WERI-Rb-1 (cell line): ENCODE measurements at places on chromosomes 5 and 9.

GRCh38 chr5:66616520-66617225 is 20.5 kb downstream of the MAST4 start:
- no peak for DNase-seq

DNA sequence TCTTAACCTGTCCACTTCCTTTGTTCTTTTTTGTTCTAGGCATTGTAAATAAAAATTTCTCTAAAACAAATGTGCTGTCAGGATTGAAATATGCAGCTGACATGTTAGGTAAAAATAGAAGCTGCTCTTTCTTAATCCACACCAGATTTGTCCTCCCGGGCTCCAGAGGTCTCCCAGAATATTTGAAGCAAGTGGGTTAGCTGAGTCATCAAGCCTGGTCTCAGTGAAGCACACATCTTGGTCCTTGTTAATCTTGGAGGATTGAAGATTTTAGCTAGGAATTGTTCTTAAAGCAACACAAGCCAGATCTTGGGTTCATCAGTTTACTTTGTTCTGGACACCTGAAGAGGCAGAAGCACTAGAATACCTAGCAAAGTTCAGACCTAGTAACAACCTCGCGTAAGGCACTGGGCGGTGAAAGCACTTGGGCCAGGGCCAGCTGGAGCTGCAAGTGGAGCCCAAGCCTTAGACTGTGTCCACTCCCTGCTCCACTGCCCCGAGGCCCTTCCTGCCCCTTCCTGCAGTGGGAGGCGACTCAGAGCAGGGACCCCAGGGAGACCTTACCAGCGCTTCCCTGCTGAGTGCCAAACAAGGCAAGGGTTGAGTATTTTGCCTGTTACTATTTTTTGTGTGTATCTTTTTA is 36.5 kb downstream of the HABP4 start:
- DNase-seq, result no peak

GRCh38 chr9:92754091-92754745 is 10.4 kb downstream of the BICD2 start:
- DNase-seq, result no peak

DNA sequence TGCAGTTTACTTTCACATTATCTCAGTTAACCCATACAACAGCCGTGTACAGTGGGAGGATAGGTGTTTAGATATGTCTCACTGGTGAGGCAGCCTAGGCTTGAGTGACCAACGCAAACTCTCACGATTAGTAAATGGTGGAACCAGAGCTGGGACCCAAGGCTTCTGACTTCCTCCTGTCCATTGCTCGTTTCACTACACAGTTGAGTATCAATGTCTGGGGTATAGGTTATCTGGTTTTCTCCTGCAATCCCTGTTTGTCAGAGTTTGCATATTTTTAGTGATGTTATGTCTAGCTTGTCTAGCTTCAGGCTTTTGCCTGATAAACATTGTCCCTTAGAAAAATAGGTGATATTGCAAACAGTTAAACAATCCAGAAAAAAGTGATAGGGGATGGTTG is 62.6 kb downstream of the NUP214 start:
- no peak for DNase-seq

- DNase-seq, result no peak
Observed at GRCh38 chr9:100580257-100580656, 2.4 kb downstream of the CAVIN4 start.

GRCh38 chr9:118640836-118641560 is 728.2 kb downstream of the BRINP1 start:
- no peak for DNase-seq

DNA sequence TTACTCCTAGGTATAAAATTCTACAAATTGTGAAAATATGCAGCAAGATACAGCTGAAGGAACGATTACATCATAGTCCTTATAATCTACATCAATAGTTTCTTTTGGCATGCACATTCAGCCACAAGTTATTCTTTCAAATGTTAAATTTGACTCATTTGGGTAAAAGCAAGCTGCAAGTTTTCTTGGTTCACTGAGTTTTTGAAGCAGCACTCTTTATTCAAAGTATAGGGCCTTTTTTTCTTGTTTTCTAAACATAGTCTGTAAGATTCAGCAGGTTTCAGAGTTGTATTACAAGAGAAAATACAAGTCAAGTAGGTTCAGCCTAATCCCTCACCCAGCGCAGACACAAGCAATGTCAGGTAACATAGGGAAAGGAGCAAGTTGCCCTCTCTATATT is 981.5 kb downstream of the PTPRD start:
- DNase-seq, result no peak

- DNase-seq, result no peak
Observed at GRCh38 chr5:152397581-152397980, 7.5 kb downstream of the NMUR2 start.

GRCh38 chr9:97856857-97857605 is 4.0 kb downstream of the FOXE1 start:
- DNase-seq, result no peak

GRCh38 chr5:126506079-126506478 is 82.9 kb downstream of the GRAMD2B start:
- DNase-seq, result no peak

DNA sequence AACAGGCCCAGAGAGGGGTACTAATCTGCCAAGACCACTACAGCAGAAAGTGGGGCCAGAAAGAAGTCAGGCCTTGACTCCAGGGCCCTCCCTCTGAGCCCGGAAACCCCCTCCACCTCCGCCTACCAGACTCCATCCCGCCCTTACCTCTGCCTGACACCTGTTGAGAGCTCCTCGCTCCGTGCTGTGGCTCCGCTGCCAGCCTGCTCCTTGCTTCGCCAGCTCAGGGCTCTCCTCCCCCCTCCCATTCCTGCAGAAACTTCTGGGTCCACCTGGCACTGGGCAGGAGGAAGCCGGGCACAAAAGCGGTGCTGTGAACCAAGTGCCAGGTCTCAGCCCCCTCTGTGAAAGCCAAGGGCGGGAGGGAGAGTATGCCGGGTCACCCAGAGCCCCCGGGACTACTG is 6.4 kb upstream of the ST6GALNAC6 start:
- no peak for DNase-seq

DNA sequence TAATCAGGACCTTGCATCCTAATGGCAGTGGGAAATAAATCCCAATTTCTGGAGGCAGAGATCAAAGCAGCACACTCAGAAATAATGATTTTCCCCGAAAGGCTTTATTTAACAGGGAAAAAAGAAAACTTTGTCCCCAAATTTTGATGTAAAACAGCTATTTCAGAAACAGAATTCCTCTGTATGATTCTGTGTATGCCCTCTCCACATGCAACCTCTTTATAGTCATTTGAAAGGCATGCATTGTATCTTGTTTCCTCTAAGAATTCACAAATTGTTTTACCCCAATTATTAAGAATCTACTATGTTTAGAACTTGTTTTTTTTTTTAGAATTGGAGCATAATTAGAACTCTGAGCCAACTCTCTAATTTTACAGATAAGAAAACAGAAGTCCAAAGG is 2.7 kb upstream of the PTAR1 start:
- no peak for DNase-seq

GRCh38 chr5:171390883-171391677 is 3.4 kb downstream of the NPM1 start:
- DNase-seq, result no peak

DNA sequence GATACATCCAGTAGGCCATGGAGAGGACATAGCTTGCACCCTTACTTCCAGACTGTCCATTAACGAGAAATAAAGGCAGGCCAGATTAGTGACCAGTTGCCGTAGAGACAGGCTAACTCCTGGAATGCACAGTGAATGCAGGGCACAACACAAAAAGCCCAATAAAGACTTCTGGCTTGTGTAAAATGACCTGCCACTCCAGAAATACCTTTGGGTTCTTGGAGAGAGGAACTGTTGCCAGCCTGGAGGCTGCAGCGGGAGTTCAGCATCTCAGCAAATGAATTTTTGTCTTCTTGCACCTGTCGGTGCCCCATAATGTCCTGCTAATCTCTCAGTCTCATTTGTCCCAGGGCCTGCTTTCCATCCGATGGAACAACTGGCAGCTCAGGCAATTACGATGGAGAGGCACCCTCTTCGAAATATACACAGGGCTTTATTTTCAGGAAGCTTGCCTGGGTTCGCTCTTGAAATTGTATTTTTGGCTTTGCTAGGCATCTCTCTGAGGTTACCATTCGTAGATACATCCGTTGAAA is 538.8 kb upstream of the ZNF462 start:
- DNase-seq, result no peak

- DNase-seq, result no peak
Observed at GRCh38 chr9:4102078-4102477, 197.8 kb downstream of the GLIS3 start.

- no peak for DNase-seq
Observed at GRCh38 chr5:54080831-54081230, 229.5 kb downstream of the ARL15 start.

GRCh38 chr5:68378204-68378820 is 162.8 kb downstream of the PIK3R1 start:
- DNase-seq, result no peak

DNA sequence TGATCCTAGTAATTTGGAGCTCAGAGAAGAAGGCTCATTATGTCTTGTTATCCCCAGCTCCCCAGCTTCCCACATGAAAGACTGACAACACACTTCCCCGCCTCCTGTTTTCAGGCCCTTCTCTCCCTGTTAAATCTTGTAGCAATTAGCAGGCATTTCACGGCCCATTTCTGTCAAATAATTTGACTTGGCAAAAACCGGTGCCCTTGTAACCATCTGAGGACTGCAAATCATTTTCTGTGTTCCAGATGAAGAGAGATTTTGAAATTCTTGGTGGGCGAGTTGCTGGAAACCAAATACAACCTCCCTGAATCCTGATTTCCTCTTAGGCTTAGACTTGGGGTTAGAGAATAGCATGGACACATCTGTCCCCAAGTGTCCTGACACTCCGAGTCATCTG is 109.7 kb downstream of the MSX2 start:
- DNase-seq, result no peak

GRCh38 chr9:114387680-114388356 is at the start of gene AKNA:
TSS of gene AKNA (minus strand) at chr9:114387982. CDS start at chr9:114381333, 6,649 bp downstream.
- DNase-seq, result peak; percentile 87

DNA sequence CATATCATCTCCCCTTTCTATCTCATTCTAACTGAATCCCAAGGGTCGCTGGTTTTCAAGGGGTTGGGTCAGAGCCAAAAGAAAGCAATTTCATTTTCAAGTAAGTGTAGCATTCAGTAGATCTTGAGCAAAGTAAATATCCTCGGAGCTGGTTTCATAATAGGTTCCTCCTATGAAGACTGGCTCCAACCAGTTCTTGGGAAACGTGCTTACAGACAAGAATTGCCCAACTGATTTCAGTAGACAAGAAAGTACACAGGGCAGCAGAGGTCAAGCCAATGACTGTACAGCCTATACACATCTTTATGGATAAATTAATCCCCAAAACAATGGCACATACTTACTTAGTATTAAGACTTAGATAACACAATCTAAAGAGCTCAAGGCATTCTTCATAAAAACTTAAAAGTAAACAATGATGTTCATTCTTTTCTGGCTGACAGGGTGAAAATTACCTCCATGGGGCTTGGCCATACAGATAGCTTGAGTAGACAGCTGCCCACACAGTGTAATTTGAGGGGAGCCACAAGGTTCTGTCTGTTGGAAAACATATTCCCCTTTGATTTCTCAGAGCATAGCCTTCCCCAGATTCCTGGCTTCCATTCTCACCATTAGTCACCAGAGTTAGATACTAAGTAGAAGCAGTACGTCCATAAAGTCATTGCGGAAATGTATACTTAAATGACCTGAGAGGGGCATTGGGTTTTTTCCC is 163.9 kb downstream of the ARRDC3 start:
- no peak for DNase-seq

- DNase-seq, result no peak
Observed at GRCh38 chr9:134052491-134052890, 15.3 kb downstream of the BRD3 start.

- peak; percentile 18 for DNase-seq
Observed at GRCh38 chr5:53480416-53481158, at the start of gene FST. TSS of gene FST (plus strand) at chr5:53480629. CDS start at chr5:53480792, 163 bp downstream.

- no peak for DNase-seq
Observed at GRCh38 chr5:100131161-100131560, 404.0 kb upstream of the FAM174A start.

- DNase-seq, result no peak
Observed at GRCh38 chr5:78546276-78546996, 102.1 kb downstream of the LHFPL2 start.

DNA sequence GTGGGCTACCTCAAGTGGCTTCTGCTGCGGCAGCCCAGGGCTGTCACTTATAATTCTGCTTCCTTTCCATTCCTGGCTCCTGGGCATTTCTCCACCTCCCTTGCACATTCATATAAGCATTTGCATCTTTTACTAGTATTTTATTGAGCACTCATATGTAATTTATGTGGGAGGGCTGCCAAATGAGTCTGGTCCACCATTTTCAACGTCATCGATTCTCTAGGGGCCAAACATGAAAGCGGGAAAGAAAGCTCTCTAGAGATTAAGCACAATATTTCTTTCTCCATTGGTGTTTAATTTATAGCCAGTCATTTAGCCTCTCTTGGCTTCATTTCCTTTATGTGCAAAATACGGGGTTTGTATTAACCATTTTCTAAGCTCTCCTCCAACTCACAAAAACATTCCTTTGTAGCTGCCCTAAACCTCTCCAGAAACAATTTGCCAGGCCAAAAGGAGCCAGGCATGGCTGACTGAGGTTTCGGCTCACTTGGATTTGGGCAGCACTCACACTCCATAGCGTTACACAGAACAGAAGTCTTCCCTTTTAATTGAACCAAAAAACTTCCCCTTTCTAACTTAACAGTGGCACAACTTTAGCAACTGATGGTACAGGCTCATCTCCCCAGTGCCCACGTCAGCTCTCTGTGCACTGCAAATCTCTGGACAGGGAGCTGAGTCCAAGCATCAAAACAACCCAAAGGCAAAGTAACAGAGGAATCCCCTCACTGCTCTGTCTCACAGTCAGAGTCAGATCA is 183.5 kb downstream of the ROR2 start:
- DNase-seq, result no peak

DNA sequence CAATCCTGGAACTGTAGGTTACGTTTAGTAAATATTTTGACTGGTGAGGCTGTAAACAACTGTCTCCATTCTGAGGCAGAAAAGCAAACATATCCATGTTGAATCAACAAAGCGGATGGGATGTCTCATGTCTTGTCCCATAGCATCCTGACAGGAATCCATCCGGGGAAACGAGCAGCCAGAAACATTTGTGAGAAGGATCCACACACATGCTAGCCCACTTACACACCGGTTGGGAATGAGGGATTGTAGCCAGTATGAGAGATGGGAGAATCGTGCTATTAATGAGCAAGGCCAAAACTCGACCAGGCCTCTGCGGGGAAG is 117.5 kb downstream of the FSTL4 start:
- no peak for DNase-seq

DNA sequence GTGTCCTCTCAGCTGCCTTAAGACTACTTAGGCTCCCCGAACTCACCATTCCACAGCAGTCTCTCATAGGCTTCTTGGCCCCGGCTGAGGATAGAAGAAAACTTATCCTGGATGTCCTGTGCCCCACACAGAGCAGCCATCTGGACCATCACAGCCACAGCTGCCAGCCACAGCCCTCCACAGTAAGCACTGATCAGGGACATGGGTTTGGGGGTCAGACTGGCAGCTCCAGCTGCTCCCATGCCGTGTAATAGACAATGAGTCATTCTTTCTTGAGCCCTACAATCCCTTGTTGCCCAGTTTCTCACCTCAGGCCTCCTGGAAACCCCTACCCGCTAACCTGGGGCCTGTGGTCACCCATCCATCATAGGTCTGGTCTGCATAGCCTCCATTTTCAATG is 5.7 kb downstream of the CREB3 start:
- no peak for DNase-seq
